Small intestine (tissue), 16 donors: ENCODE measurements at places on chromosomes 4 and X.

- no peak for DNase-seq
These were observed 156.1 kb upstream of the LNX1 start for GRCh38 chr4:53747401-53747800.

DNA sequence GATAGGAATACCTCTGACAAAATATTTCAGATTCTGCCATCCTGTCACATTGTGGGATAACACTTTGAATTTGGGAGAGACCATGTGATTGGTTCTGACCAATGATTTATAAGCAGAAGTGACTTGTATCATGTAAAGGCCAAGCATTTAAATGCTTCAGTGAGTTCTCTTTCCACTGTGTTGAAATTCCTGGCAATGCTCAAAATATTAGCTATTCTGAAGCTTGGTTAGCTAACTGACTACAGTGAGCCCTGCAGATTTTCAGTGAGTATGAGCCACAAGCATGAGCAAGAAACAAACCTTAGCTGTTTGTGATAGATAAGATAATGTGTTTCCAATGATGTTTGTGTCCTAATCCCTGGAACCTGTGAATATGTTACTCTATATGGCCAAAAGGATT is 562.8 kb upstream of the AADAT start:
- DNase-seq: no peak

DNA sequence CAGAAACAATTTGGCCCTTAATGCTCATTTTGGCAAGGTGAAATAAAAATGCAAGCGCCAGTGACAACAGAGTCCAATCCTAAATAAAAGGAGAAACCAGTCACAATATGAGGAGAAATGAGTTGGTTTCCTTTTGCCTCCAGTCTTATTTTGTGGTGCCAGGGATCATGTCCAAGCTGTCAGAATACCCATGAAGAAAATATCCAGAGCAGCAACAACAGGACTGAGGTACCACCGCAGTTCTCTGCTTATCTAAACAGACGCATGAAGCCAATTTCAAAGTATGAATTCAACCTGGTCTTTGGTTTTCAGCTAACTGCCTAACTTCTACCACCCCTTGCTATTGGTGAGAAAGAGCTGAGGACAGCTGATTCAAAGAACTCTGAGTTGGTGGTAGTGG is 199.9 kb upstream of the MAGEB2 start:
- DNase-seq: no peak

DNA sequence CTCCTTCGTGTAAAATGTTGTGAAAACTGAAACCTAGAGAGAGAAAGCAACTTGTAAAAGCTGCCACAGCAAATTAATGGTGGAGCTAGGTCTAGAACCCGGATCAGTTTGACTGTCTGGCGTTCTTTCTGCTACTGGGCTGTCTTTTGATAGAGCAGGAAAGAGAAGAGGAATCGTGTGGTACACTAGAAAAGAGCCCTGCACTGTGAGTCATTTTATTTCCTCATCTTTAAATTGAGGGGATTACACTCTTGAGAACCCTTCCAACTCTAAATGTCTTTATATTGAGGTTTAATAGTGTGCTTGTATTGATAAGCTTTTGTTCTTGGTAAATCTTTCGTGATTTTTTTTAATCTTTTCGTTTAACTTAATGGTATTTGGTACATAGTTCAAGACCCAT is 4.3 kb downstream of the WDR44 start:
- no peak for DNase-seq

- DNase-seq: no peak
These were observed 407 bp upstream of the ZC4H2 start for GRCh38 chrX:64976673-64977040.

GRCh38 chr4:123055943-123056342 is 133.5 kb upstream of the NUDT6 start:
- DNase-seq: no peak

GRCh38 chr4:95462921-95463320 is 85.9 kb downstream of the UNC5C start:
- no peak for DNase-seq

DNA sequence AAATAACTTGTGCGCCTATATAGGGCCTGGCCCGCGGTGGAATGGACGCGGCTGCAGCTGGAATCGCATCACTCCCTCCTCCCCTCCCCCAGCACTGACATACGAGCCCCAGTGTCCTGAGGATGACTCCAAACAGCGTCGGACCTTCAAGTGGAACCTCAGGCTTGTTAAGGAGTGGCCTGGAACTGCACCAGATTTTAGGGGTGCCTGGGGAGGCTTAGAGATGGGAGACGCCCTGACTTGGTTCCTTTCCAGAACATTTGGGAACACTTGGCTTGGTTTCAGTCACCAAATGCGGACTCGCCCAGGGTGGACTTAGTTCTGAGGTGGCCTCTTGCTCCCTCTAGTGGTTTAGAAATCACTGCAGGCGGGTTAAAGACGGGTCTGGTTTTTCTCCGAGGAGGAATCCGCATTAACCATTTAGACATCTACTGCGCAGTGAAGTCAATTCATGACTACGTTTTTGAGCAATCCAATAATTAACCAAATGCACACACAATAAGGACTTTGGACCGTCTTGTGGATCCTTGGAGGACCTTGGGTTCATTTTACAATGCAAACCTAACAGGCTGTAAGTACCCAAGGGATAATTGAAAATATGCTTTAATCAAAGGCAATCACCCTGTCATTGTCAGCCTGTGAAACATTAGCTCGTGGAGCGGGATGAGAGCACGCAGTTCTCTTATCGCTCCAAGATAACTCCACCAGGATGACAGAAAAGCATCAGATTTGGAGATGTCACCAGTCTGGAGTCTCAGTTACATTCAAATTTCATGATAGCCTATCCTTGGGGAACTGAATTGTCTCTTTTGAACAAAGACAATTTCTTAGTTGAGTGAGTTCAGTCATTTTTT is 11.2 kb upstream of the PDGFRA start:
- peak; percentile 90 for DNase-seq
